Effector memory CD8-positive, alpha-beta T cell (primary cell): ENCODE measurements at places on chromosomes 3 and 15.

- no peak for DNase-seq
Observed at GRCh38 chr3:34140616-34141015, 342.2 kb downstream of the PDCD6IP start.

DNA sequence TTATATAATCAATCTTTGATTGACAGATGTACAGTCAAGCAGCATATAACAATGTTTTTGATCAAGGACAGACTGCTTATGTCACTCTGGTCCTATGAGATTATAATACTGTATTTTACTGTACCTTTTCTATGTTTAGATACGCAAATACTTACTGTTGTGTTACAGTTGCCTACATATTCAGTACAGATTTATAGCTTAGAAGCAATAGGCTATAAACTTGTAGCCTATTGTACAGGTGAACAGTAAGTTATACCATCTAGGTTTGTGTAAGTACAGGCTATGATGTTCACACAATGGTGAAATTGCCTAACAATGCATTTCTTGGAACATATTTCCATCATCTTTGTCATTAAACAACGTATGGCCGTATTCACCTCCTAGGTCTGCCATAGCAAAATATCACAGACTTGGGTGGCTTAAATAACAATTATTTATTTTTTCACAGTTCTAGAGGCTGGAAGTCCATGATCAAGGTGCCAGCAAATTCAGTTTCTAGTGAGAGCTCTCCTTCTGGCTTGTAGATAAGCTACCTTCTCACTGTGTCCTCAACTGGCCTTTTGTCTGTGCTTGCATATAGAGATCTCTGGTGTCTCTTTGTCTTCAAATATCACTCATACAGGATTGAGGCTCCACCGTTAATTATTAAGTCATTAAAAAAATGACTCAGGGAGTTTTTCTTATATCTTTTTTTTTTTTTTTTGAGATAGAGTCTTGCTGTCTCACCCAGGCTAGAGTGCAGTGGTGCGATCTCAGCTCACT lies 89.1 kb downstream of the EBLN2 start:
- no peak for DNase-seq

- no peak for DNase-seq
Observed at GRCh38 chr3:136957751-136958288, at the start of gene IL20RB. TSS of gene IL20RB (plus strand) at chr3:136957983. CDS start at chr3:136958114, 131 bp downstream.

GRCh38 chr3:18703798-18704197 lies 278.7 kb upstream of the SATB1 start:
- DNase-seq, result no peak

- no peak for DNase-seq
Observed at GRCh38 chr3:46811615-46812236, 51.5 kb downstream of the MYL3 start.

- no peak for DNase-seq
Observed at GRCh38 chr3:135191708-135192107, 396.6 kb downstream of the EPHB1 start.

GRCh38 chr3:140384876-140385275 lies 293.0 kb upstream of the TRIM42 start:
- no peak for DNase-seq

GRCh38 chr3:125165189-125165947 lies 47.2 kb downstream of the SLC12A8 start:
- DNase-seq, result no peak

GRCh38 chr15:94119923-94120775 lies 111.2 kb upstream of the MCTP2 start:
- peak; percentile 52 for DNase-seq

GRCh38 chr3:158148218-158148617 lies 38.3 kb downstream of the RSRC1 start:
- DNase-seq, result no peak

- no peak for DNase-seq
Observed at GRCh38 chr3:117047951-117048705, 338.5 kb downstream of the TUSC7 start.

- no peak for DNase-seq
Observed at GRCh38 chr3:11130385-11130784, 23.9 kb upstream of the HRH1 start.

DNA sequence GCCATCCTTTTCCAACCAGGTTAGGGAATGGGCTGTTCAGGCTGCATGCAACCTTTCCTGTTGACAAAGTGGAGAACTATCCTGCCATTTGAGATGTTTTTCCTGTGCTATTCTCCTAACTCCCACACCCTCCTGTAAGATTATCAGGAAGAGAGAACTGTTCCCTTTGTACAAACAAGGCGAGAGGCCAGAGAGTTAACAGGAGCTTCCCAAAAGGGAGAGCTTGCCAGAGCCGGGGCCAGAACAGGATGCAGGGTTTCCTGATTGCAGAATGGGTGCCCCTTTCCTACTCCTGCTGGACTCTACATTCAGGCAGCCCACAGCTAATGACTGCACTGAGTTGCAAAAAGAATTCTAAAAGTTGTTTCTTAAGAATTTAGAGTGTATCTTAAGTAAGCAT lies 17.1 kb downstream of the PML start:
- no peak for DNase-seq

- no peak for DNase-seq
Observed at GRCh38 chr15:70292076-70292760, 194.5 kb upstream of the TLE3 start.
